ENCODE measurements at places on chromosomes 3 and 15.

DNA sequence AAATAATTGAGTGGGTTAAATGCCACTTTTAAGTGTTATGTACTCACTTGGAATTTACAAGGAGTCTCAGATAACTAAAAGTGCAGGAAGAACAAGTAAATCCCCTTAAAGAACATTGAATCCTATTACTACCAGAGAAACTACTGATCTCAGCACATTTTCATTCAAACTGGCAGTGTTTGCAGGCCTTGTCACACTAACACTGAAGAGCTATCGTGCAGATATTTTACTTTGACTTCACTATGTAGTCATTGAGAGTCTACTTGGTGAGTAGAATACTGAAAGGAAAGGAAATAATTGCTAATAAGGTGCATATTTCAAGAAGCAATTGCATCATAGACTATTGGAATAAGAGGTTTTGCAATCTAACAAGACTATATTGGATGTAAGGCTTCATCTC, 721.4 kb upstream of the CBLB start:
- no peak for DNase-seq

GRCh38 chr3:11949351-11949750, 54.8 kb upstream of the SYN2 start:
- no peak for DNase-seq

DNA sequence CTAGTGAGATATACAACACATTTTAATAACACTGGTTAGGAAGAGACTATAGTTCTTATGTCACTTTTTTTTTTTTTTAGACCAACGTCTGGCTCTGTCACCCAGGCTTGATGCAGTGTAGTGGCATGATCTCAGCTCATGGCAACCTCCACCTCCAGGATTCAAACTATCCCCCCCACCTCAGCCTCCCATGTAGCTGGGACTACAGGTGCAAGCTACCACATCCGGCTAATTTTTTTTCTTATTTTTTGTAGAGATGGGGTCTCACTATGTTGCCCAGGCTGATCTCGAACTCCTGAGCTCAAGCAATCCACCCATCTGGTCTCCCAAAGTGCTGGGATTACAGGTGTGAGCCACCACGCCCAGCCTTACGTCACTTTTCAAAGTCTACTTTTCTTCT, 100.8 kb downstream of the FOXP1 start:
- no peak for DNase-seq

GRCh38 chr15:68057758-68058157, 3.6 kb downstream of the PIAS1 start:
- no peak for DNase-seq

GRCh38 chr3:41338276-41338675, 139.0 kb downstream of the CTNNB1 start:
- DNase-seq = no peak

GRCh38 chr3:81279481-81280379, 481.7 kb downstream of the GBE1 start:
- DNase-seq = no peak

All from stimulated activated CD8-positive, alpha-beta memory T cell treated with anti-CD3 and anti-CD28 coated beads, Interleukin-4, amount 100 ng/mL, for 4 hours (primary cell).